ENCODE measurements at places on chromosomes 7 and 10.
A peak's percentile ranks its signal among the peaks of the same experiment; 100 is the strongest.

- DNase-seq, result no peak
Observed at GRCh38 chr7:155456738-155457543, 988 bp upstream of the EN2 start.

GRCh38 chr7:28649811-28650210, 237.5 kb downstream of the CREB5 start:
- DNase-seq, result no peak

DNA sequence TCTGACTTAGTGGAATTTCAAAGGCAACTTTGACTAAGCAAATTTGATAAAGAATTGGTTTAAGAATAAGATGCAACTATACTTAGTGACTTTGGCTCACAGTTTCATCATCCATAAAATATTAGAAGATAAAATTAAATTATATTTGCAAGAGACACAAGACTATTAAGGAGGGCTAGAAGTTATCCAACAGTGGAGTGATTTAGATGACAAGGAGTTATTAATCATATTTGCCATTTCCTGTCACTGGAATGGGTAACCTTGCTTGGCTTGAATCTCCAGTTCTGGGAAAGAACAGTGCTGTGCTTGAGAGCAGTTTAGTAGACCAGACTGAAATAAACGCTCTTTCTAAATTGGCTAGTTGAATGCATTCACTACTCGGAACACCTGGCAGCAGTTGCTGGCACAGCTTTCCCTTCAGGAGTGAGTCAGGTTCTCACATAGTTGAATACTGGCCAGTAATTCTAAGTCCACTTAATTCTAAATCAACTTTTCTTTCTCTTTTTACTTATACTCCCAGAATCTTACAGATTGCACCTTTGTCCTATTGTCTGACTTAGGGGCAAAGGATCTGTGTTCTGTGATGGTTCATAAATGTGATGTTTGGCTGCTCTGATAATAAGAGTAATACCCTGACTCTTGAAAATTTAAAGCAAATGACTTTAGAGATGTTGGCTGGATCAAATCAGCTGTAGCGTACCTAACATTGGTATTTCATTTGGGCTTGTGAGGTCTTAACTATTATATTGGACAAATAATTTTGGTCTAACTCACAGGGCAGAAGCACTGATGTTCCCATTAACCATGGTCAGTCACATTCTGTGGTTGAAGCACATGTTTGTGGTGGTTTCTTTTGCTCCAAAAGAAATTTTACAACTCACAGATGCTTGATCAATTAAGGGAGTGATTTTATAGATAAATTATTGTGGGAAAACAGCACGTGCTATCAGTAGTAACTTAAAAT, 16.6 kb downstream of the STMP1 start:
- no peak for DNase-seq

DNA sequence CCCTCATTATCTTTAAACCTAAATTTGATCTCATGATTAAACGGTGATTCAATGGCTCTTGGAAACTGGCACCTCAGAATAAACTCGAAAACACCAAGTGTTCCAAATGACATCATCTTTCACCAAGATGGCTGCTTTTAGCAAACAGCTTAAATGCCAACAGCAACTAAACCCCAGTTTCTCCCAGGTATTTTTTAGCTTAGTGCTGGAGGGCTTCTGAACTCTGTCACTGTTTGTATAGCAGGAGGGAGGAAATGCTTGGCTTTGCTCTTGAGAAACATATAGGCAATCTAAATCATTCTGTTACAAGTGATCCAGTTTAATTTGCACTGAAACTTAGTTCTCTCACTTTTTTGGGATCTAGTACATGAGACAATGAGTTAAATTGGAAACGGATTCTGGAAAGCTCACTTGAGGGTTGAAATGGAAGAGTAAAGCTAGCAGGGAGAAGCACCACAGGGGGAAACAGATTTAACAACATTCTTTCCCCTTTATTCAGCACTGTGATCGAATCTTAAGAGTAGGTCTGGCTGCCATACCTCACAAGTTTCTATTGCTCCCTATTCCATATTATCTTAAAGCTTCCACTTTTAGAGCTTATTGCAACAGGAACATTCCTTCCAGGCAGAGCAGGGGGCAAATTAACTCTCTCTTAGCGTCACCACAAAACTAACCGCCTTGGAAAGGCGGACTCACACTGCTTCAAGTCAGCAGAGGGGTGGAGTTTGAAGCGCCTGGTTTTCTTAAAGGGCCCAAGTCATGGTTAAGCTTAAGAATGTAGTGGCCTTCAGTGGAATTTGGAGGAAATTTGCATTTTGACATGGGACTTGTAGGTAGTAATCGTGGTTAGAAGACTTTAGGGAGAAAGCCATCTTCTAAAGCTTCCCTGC, 1.8 kb upstream of the CCDC6 start:
- DNase-seq, result peak; percentile 17

GRCh38 chr10:6602700-6603084, 22.6 kb upstream of the PRKCQ start:
- no peak for DNase-seq

DNA sequence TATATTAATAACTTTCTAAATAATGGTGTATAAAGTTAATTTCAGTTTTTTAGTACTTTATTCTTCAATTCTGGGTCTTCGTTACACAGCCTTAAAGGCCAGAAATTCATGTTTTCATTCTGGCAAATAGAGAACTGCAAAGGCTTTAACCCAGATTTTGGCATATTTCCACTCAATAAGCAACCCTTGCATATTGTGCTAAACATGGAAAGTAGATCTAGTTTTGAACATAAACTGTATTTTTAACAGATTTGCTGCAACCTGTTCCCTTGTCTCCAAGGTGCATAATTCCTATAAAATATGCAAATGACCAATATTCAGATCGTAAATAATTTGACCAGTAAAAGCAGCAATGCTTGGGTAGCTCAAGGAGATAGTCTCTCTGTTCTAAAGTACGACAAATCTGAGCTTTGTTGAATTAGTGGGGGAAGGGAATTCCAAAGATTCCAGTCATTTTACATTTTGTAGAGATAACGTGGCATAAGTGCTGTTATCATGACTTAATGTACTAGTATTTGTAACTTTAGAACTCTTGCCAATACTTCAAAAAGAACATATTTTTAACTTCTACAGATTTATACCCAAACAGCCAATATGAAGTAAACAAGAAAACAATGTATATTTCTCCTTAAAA, 46.4 kb upstream of the RSBN1L start:
- no peak for DNase-seq

- no peak for DNase-seq
Observed at GRCh38 chr10:4329225-4329624, 496.8 kb upstream of the AKR1E2 start.

DNA sequence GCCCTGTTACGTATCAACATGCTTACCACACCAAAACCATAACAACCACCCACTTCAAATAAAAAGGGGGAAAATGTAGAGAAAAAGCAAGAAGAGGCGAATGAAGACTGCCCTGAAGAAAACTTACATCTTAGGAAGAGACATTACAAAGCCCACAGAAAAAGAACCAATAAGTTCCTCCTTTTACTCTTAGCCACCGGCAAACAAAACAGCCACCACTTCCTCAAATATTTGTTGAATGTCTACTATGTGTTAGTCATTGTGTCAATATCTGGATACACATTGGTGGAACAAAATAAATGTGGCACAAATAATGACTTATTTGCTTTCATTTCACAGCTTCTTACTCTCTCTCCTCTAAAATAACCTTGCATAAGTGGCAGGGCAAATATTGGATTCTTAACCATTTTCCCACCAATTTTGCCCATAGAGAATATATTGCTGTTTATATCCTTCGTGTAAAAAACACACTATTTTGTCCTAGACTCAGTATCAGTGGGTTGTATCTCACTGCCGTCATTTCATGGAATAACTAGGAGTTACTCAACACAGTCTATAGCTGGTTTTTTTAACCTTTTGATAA, 106.8 kb downstream of the ANK3 start:
- no peak for DNase-seq

GRCh38 chr7:80127412-80128160, 7.0 kb upstream of the GNAI1 start:
- DNase-seq, result no peak

GRCh38 chr7:18610331-18610948, 114.9 kb downstream of the HDAC9 start:
- no peak for DNase-seq

GRCh38 chr10:43055991-43056567, 20.8 kb upstream of the RET start:
- DNase-seq, result no peak

DNA sequence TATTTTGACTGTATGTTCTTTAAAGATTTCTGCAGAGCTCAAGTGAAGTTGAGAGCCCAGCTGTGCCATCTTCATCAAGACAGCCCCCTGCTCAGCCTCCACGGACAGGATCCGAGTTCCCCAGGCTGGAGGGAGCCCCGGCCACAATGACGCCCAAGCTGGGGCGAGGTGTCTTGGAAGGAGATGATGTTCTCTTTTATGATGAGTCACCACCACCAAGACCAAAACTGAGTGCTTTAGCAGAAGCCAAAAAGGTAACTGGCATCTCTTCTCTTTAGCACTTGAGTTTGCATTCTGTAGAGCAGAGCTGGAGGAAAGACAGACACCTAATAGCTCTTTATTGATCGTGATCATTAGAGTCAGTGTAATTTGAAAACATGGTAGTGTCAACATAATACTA, 33.7 kb downstream of the MCM10 start:
- no peak for DNase-seq

DNA sequence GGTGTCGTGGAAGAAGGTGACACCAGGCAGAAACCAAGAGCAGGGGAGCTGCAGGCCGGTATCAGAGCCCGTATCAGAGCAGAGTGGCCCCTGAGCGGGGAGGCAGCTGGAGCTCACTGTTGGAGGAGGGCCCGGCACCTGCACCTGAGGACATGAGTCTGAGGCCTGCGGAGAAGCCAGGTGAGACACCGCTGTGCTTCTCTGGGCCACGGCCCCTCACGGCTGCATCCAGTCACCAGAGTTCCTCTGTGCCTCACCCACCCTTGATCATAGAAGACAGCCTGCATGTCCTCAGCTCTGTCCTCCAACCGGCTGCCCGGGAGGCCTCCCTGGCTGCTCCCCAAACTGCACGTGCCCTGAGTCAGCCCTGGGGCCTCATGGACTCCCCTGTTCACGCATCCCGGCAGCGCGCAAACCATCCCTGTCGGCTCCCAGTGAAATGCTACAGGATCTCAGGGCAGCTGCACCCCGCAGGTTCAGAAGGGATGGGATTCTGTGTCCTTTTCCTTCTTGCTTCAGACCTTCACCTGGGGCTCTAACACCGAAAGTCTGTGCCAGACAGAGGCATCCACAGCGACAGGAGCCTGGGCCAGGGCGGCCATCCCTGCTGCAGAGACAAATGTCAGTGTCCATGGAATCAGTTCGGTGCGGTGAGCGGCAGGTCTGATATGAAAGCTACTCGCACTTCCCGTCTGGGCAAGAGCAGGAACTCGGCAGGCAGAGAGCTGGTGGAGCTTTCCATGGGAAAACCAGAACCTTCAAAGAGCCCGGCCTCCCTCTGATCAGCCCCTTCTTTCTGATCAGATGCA, 111.9 kb upstream of the FAM20C start:
- no peak for DNase-seq

- DNase-seq, result no peak
Observed at GRCh38 chr7:44472843-44473242, 17.6 kb downstream of the NUDCD3 start.

DNA sequence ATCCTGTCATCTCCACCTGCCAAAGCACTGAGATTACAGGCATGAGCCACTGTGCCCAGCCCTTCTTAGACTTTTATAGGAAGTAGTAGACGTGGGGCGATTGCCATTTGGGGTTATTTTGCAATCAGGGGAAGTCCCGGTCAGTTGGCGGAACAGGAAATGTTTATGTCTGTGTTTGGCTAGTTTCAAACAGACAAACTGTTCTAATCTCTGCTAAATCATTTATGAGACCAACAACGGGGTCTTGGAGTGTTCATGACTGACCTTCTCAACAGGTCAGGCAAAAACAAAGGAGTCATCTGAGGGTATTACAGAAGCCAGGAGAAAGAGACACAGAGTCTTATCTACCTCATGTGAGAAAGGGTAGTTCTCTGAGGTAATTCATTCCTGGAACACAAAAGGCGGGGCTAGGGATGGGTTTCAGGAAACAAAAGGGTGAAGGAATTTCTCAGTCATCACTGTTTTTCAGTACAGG, 6.6 kb upstream of the TPK1 start:
- no peak for DNase-seq

DNA sequence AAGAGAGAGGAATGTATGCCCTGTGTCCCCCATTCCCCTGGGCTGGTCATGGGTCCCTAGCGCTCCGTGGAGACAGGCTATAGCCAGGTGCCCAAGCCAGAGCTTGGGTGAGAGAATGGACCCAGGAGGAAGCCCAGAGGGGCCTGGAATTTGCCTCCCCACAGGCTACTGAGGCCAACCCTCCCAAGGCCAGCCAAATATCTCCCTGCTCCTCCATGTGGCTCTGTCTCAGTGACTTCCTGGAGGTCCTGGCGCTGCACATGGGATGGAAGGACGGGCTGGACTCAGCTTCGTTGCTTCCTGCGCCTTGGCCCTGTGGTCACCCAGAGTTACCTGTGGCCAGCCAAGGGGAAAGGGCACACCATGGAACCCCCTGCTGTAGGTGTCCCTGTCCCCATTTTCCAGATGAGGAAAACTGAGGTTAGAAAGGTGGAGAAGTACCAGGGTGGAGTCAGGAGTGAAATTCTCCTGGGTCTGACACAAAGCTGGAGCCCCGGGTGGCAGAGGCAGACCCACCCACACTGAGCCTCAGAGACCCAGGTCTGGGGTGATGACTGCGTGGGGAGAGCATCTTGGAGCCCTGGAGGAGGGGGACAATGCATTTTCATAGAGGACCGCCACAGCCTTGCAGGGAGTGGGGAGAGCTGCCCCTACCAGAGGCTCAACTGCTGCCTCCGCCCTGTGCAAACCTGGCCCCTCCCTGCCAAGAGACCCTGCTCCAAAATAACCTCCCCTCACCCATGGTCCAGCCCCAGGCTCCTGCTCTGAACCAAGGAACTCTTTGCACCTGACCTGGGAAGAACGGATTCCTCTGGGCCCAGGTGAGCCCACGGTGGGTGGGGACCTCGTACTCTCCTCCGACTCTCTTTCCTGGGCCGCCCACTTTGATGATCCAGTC, 42.6 kb downstream of the TMEM270 start:
- DNase-seq, result no peak

DNA sequence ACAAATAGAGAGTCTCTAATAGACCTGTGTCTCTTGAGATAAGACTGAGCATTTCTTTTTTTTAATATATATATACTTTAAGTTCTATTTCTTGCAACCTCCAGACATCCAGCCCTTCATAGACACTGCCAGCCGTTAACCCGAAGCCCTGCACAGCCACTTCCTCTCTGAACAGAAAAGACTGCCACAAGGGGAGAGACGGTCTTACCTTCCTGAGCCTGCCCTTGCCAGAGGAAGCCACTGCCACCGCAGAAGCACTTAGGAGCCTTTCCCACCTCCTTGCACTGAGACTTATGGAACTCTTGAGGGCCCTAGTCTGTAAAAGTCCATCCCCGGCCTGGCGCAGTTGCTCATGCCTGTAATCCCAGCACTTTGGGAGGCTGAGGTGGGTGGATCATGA, 31.8 kb upstream of the PRSS1 start:
- no peak for DNase-seq

- DNase-seq, result no peak
Observed at GRCh38 chr7:131328377-131329175, 900 bp downstream of the MKLN1 start.

DNA sequence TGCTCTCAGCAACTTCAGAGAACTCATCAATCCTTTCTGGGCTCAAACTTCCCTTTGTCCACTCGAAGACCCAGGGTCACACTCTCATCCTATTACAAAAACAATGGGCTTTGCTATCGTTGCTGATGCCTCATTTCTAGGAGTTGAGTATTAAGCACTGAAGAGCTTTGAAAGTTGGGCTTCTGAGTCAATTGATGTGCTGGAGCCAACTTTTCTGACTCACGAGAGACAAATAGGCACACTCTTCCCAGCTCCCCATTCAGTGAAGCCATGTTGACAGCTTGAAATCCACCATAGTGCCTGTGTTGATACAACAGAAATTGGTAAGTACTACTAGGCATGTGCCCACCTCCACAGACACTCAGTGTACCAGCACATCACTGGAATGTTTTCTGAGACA, 97.5 kb upstream of the PRSS58 start:
- no peak for DNase-seq
